ENCODE measurements at places on chromosomes 2 and 18.

GRCh38 chr2:8090748-8091700 is 590.8 kb upstream of the ID2 start:
- DNase-seq: peak; percentile 88

DNA sequence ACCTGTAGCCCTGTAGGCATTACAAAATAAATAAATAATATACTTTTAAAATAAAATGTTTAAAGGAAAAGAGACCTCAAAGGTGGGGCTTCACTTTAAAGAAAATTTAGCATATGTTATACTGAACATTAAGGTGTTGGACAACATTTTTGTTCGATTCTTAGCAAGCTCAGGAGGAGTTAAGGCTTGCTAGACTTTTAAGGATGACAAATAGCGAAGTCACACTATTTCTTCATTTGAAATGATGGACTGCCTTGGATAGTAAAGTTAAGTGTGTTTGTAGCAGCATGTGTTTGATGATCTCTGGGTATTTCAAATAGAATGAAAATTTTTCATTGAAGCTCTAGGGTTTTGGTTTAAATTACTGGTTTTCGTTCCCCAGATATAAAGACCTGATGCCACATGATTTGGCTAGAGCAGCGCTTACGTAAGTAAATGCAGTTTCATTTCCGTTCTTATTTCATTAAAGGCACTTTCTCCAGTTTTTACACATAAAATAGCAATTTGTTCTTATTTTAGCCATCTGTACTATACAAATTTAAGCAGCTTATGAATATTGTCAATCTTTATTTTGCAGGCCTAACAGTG is 24.9 kb downstream of the HADHB start:
- DNase-seq: peak; percentile 33

- no peak for DNase-seq
These were observed 109.0 kb downstream of the EIPR1 start for GRCh38 chr2:3268705-3269029.

DNA sequence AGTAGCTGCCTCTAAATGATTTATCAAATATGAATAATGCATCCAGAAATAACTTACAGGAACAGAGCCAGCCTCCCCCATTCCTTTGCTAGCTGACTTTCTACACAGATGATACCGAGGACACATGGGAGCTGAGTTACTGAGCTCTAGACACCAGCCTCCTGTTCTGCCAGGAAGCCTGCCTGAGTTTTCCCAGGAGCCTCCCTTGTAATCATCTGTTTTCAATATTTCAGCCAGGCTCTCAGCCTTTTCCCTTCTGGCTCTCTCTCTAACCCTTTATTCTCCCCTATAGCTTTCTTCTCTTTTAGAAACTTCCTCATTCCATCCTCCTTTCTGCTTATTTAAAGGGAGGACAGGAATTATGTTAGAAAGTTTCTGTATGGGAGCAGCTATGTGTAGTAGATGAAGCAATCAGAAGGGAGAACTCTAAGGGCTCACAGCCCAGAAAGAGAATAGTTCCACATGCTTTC is 911.6 kb downstream of the TDRD15 start:
- no peak for DNase-seq

GRCh38 chr2:229313591-229313990 is 42.5 kb upstream of the PID1 start:
- DNase-seq: no peak

DNA sequence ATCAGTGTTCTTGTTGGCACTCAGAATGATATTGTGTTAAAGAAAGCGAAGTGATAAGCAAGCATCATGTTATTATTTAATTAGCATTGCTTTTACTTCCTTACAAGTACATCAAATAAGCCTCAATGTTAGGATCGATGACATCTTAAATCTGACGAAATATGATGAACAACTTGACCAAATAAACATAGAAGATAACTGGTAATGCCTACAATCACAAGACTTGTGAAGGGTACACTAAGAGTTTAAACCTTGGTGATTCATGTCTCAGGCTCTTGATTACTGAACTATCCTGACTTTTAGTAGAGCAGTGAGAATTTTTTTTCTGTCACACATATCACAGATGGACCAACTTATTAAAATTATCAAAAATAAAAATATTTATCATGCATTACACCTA is 500.8 kb upstream of the ZEB2 start:
- no peak for DNase-seq

GRCh38 chr2:131016826-131017741 is 76.2 kb downstream of the FAM168B start:
- DNase-seq: peak; percentile 87

DNA sequence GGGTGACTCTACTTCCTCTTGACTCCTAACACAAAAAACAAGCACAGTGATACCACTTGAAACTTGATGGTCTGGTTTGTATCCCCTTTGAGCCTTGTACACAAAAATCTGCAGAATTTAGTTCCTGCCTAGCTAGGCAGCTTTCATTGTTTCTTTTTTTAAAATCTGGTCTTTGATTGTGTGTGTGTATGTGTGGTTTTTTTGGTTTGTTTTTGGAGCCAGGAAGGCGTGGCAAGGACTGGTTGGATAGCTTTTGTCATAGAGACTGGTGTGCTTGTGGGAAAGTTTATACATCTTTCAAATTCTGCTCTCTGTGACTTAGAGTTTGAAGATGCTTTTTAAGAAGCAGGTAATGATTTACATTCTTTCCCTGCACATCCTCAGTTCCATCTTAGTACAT is 127.4 kb downstream of the TANC1 start:
- DNase-seq: peak; percentile 29

GRCh38 chr2:95329891-95330793 is 33.0 kb downstream of the KCNIP3 start:
- no peak for DNase-seq

DNA sequence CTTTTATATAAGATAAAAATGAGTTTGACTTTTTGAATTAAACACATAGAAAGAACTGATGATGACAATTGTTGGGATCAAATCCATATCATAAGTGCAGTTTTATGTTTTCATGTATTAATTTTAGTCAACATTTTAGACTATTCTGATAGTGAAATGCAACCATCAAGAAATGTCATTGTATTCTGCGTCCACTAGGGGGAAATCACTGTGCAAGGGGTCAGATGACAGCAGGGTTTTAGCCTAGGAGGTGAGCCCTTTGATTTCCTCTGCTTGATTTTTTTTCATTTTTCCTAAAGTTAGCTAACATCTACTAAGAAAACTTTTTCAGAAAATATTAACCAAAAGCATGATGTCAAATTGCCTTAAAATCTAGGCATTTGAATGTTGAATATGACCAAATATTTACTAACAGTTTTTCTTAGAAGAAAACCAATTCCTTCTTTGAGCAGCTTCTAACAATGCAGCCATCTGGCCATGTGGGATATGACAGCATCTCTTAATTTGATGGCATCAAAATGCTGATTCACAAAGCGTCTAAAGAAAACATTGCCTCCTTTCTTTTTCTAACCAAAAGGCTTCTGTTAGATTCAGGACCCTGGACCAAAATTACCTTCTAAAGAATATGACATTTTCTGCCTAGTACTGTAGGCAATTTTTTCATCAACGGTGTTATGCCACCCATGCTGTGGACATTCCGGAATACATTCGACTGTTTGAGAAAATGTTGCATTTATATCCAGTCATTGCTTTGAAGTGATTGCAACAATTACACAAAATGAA is 141.5 kb downstream of the SPHKAP start:
- DNase-seq: no peak

DNA sequence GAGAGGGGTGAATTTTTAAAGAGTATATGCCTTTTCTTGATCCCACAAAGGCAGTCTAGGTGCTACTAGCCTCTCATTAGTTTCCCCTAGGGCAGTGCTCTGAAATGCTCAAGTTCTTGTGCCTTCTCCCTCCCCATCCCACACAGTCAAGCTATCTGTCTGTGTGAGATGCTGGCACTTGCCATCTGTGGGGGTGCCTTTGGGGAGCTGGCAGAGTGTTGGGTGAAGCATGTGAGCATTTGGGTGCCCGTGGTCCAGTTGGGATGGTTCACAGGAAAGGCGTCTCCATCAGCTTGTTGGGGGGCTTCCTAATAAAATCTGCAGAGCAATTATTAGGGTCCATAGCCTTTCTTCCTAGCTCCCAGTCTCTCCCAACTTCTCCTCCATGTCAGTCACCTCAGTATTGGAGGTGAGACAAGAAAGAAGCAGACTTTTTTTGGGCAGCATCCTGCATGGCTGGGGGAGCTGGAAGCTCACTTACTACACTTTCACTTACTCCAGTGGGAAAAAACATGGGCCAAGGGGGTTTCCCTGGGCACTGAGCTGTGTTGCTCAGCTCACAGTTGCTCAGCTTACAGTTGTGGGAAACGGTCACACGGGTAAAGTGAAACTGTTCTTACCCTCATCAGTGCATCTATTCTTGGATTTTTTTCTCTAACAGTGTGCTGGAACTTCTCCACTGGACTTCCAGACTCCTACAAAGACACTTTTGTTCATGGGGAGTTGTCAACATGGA is 29.3 kb downstream of the COLEC11 start:
- no peak for DNase-seq

All from epithelial cell of prostate (primary cell).